ENCODE measurements at places on chromosomes 12 and 14. TPM values are rescaled to one million over a fixed set of nuclear protein-coding genes. Genes with fewer than 3 reads are reported as not detected.

The MSI1 gene
- total RNA-seq: 0.16 TPM

The RNF212B gene
- not detected for total RNA-seq

The RNU4-1 gene
- total RNA-seq: 3,001 TPM

The MYO1A gene
- 0.29 TPM for total RNA-seq

The SAMD15 gene
- 0.11 TPM for total RNA-seq

The COX8C gene
- total RNA-seq: not detected

The DUSP6 gene
- total RNA-seq: 0.60 TPM

The ZNF385A gene
- 96.5 TPM for total RNA-seq

The WNT5B gene
- 18.4 TPM for total RNA-seq

The INSM2 gene
- total RNA-seq: not detected

The TM9SF1 gene
- total RNA-seq: 20.3 TPM

The GNB3 gene
- total RNA-seq: 4.5 TPM

The HOXC11 gene
- total RNA-seq: not detected

The MUCL1 gene
- total RNA-seq: not detected

The CRADD gene
- 29.5 TPM for total RNA-seq

The IFI27 gene
- 1.3 TPM for total RNA-seq

The NEDD1 gene
- 14.7 TPM for total RNA-seq

The OR4M1 gene
- not detected for total RNA-seq

The CCDC60 gene
- not detected for total RNA-seq

The CLEC1A gene
- total RNA-seq: not detected

The ZNF219 gene
- 9.3 TPM for total RNA-seq

The ING4 gene
- 14.0 TPM for total RNA-seq

The E2F7 gene
- 13.0 TPM for total RNA-seq

The DIO2 gene
- not detected for total RNA-seq

The POTEM gene
- not detected for total RNA-seq

The ACSS3 gene
- total RNA-seq: 0.40 TPM

The LRRC10 gene
- total RNA-seq: not detected

The SHMT2 gene
- total RNA-seq: 243 TPM

The TROAP gene
- 83.0 TPM for total RNA-seq

The DIABLO gene
- 79.3 TPM for total RNA-seq

The WNT1 gene
- total RNA-seq: not detected

The CHFR gene
- total RNA-seq: 26.8 TPM

The TAS2R42 gene
- total RNA-seq: not detected

The NXPH4 gene
- total RNA-seq: 2.7 TPM

The RTL1 gene
- not detected for total RNA-seq

The OTOGL gene
- total RNA-seq: not detected

The CELA1 gene
- total RNA-seq: not detected

The TEP1 gene
- 6.9 TPM for total RNA-seq

The PTPRO gene
- total RNA-seq: 0.22 TPM

The CEBPE gene
- 0.13 TPM for total RNA-seq

The NEUROD4 gene
- not detected for total RNA-seq

The TAS2R43 gene
- not detected for total RNA-seq

The JPH4 gene
- total RNA-seq: 0.13 TPM

The KCNC2 gene
- not detected for total RNA-seq

The ZDHHC22 gene
- total RNA-seq: not detected

The PTPN21 gene
- total RNA-seq: 1.9 TPM

The DNAJC22 gene
- total RNA-seq: 0.62 TPM

The FAM186B gene
- 0.18 TPM for total RNA-seq

The BDKRB2 gene
- 0.02 TPM for total RNA-seq

The CIROP gene
- not detected for total RNA-seq

The ANO2 gene
- total RNA-seq: not detected

Measured in K562 (cell line).